ENCODE measurements at places on chromosomes 6 and 20.
A peak's percentile ranks its signal among the peaks of the same experiment; 100 is the strongest.

GRCh38 chr6:82612475-82613039 lies 248.9 kb downstream of the TPBG start:
- no peak for DNase-seq

DNA sequence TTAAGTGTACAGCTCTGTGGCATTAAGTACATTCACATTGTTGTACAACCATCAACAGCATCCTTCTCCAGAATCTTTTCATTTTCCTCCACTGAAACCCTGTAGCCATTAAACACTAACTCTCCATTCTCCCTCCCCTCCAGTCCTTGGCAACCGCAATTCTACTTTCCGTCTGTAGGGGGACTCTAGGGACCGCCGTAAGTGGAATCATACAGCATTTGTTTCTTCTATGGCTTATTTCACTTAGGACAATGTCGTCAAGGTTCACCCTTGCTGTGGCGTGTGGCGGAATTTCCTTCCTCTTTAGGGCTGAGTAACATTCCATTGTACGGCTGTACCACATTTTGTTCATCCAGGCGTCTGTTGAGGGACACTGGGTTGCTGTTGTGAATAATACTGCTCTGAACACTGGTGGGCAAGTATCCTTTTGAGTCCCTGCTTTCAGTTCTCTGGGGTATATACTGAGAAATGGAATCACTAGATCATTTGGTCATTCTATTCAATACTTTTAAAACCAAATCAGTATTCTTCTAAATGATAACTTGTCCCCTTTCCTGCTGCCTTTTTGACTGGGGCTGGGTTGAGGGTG lies 50.7 kb downstream of the PPP1R3G start:
- peak; percentile 29 for DNase-seq

GRCh38 chr20:13212750-13213149 lies 8.3 kb upstream of the ISM1 start:
- DNase-seq: no peak

DNA sequence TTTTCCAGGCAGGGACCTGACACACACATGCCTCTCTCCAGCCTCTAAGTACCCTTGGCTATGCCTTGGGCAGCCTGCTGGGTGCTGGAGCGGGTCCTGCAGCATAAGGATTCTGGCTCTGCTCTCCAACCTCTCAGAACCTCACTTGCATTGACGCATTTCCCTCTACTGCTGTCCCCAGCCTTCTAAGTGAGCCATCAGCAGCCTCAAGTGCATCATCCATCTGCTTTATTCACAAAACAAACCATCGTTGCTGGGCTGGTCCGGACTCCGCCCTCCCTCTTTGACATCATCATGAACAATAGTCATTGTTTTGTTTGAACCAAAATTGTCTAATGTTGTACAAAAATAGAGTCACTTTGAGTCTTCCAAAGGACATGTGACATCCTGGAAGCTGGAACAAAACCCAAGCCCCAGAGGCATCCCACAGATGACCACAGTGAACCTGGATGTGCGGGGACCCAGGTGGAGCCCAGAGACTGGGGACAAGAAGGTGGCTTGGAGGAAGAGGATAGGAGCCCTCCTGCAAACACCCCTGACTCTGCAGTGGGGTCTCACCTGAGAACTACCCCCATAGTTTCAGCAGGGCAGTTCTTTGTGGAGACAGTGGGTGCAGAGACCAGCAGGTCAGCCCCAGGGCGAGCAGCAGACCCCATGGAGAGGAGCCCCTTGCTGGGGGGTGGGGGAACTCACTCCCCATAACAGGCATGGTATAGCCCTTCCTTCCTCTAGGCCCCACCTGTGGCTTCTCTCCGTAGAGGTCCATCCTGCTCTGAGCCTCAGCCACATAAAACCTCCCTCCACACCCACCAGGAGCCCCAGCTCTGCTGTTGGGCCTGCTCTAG lies 230.1 kb downstream of the SYNDIG1 start:
- no peak for DNase-seq

DNA sequence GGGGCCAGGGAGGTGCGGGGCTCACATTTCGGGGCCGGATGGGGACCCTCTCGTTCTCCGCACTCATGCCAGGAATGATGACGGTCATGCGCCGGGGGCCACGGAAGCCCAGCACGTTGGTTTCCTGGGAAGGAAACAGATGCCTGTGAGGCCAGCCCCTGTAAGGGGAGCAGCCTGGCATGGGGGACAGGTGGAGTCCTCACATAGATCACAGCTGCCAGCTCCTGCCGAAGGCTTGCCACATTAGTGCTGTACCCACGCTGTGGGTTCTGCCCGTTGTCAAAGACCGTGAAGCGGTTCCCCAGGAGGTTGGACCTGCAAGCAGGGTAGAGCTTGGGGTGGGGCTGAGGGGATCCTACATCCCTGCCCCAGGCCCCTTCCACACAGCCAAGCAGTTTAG lies 6.7 kb upstream of the TEAD3 start:
- DNase-seq: no peak
